ENCODE measurements at places on chromosomes 7 and 10.

DNA sequence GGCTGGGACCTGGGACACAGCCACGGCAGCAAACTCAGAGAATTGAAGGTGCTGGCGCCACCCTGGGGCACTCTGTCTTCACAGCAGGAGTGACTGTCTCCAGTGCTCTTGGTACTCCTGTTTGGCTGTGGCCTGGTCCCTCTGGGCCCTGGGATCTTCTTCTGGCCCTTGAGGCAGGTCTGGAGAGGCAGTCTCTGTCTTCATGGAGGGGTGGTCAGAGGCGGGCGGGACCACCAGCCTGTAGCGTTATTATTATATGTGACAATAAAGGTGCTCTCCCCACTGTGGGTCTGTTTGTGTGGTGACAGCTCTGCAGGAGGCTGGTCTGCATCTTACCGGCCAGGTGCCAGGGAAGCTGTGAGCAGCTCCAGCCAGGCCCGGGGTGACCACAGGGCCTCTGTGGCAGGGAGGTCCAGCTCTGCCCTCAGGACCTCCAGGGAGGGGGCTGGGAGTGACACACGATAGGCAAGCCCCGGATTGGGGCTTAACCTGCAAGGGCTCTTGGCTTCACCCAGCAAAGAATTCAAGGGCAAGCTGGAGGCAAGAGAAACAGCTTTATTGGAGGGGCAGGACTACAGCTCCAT is 70.3 kb downstream of the MYL10 start:
- DNase-seq: no peak

DNA sequence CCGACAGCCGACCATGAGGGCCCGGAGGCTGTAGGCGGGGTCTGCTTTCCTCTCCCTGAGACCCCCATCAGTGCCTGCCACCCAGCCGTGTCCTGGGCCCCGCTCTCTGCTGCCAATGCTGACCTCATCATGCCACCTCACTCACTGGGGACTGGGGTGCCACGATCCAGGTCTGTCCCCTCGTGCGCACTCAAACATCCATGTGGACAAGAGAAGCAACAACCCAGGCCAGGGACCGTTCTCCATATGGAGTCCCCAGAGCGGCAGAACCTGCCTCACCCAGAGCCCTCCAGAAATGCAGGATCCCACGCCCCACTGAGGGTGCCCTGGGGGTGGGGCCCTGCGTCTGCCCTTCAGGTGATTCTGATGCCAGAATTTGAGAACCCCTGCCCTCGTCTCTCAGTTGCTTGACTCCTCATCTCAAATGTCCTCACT is 210.0 kb upstream of the PPP2R2D start:
- no peak for DNase-seq

- DNase-seq: no peak
These were observed 30.4 kb downstream of the DDC start for GRCh38 chr7:50534690-50535290.

- no peak for DNase-seq
These were observed 581.3 kb downstream of the XPNPEP1 start for GRCh38 chr10:109341986-109342385.

GRCh38 chr10:29773675-29774091 is 138.9 kb upstream of the SVIL start:
- no peak for DNase-seq

DNA sequence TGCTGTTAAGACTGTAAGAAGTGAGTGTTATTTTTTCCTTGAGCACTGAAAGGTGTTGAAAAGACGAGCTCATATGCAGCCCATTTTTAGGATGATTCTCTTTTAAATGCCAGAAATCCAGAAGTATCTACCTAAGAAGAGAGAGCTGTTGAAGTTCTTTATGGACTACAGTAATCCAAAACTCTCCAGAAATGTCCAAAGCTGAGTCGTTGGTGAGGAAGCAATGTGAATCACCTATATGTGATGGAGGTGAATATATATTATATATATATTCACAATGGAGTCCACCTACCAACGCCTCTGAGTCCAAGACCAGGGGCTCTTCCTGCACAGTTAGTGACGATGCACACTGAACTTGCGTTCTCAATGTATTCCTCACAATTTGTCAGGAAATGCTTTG is 252.7 kb upstream of the PITRM1 start:
- DNase-seq: no peak

GRCh38 chr10:80700252-80700651 is 162.6 kb downstream of the SH2D4B start:
- DNase-seq: no peak

DNA sequence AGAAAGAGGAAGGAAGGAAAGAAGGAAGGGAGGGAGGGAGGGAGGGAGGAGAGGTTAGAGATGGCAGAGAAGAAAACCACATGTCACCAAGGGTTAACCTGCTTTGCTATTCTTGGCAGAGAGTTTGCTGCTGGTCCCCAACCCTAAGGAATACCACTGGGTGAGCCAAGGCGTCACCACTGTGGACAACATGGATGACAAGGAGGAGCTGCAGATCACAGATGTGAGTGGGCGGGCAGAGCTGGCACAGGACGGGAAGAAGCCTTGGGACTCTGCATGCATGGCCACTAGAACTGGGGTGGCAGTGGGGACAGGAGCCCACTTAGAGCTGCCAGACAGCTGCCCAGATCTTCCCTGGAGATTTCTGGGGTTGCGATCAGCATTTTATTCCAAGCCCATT is 17.2 kb upstream of the MYH16 start:
- DNase-seq: no peak

DNA sequence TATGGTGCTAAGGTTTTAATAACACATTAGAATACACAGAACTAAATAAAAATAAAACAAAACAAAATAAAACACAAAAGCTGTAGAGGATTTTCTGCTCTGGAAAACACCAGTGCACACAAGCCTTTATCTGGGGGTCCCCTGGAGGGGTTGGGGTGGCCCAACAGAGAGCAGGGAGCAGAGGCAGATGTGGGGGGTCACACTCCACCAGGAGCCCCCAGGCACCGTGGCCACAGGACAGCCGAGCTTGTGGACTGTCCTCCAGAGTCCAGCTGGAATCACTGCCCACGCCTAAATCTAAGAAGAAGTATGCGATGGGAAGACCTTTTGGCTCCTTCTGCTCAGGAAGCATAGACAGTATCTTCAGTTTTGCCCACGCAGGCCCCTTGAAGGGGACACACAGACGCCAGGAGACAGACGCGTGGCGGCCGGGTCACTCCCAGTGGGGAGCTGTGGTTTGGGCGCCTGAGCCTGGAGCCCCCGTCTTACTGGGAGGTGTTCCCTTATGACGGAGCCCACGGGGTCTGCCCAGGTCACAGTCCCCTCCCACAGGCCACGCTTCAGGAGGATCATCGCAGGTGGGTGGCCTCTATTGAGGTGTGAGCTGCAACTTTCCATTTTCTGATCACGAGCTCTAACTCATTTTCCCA is 595.0 kb downstream of the PTPRN2 start:
- no peak for DNase-seq

GRCh38 chr7:14834883-14835282 is 67.7 kb downstream of the DGKB start:
- DNase-seq: no peak

GRCh38 chr7:19470031-19470430 is 238.8 kb downstream of the POLR1F start:
- DNase-seq: no peak
